Glomerular endothelial cell (primary cell): ENCODE measurements at places on chromosomes 6 and 20. TPM values are rescaled to one million over a fixed set of nuclear protein-coding genes. Genes with fewer than 3 reads are reported as not detected.

The SSTR4 gene
- total RNA-seq: not detected in 2 replicates

The GUCA1A gene
- 0.35 TPM in 1 of 2 replicates, not detected in the other for total RNA-seq

The E2F1 gene
- total RNA-seq: 3.2 and 9.9 TPM in 2 replicates

The BMP5 gene
- total RNA-seq: not detected in 2 replicates

The NR2E1 gene
- not detected in 2 replicates for total RNA-seq

The MCCD1 gene
- not detected in 2 replicates for total RNA-seq

The HLA-DQB1 gene
- total RNA-seq: 0.10 and 1.1 TPM in 2 replicates

The GTF2H4 gene
- total RNA-seq: 22.8 and 24.1 TPM in 2 replicates

The TFAP2A gene
- 0.29 and 0.78 TPM in 2 replicates for total RNA-seq

The ATP9A gene
- 48.8 and 57.0 TPM in 2 replicates for total RNA-seq
